ENCODE measurements at places on chromosomes 4 and X.

DNA sequence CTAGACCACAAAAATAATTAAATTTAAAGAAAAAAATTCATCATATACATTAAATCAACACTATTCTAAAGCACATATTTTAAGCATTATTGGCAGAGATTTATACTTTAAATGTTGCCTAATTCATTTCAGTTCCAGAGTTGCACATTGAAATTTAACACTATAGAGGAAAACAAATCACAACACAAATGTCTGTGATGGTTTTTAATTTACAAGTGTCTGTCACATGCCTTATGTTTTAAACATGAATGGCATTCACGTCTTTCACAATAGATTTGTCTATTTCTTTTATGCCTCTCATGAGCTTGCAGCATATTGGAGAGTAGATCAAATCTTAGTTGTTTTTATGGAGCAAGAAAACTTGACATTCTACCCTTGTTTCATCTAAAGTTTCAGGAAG, 811.3 kb downstream of the NLGN4X start:
- no peak for DNase-seq

- DNase-seq: no peak
Measured at GRCh38 chrX:47467106-47467505, 15.9 kb downstream of the ZNF41 start.

GRCh38 chr4:147689067-147689466, 5.1 kb upstream of the PRMT9 start:
- DNase-seq: no peak

DNA sequence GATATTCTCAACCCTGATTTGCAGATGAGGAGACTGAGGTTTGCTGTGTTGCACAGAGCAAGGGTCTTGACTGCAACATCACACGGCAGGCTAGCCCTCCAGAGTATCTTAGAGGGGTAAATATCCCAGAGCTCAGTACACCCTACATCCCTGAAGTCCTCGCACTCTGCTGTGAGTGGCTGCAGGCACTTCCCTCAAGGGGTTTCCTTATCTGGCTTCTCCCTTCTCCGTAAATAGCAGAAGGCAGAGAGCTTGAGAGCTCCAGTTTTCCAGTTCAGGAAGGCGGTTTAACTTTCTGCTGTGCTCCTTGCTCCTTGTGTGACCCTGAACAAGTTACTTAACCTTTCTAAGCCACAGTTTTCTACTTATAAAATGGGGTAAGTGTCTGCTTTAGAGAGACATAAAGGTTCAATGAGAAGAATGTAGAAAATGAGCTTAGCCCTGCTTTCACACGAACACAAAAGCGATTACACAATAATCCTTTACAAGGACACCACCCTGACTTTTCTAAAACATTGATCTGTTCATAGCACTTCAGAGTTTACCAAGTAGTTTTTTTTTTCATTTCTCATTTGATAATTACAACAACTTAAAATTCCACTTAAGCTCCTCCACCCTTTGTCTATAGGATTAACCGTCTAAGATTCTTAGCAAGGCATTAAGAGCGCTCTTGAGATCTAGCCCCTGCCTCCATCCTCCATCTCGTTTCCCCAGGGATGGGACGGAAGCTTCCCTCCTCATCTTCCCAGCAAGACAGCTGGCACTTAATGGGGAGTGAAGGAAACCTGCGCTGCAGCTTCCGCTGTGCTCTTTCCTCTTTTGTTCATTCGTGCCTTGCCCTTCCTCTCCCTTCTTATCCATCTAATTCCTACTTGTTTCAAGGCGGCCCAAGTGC, 68.4 kb downstream of the TAPT1 start:
- DNase-seq: no peak

- no peak for DNase-seq
Measured at GRCh38 chrX:42715701-42716262, 62.2 kb downstream of the PPP1R2C start.

GRCh38 chr4:185669288-185669687, 134.0 kb upstream of the PDLIM3 start:
- DNase-seq: no peak

DNA sequence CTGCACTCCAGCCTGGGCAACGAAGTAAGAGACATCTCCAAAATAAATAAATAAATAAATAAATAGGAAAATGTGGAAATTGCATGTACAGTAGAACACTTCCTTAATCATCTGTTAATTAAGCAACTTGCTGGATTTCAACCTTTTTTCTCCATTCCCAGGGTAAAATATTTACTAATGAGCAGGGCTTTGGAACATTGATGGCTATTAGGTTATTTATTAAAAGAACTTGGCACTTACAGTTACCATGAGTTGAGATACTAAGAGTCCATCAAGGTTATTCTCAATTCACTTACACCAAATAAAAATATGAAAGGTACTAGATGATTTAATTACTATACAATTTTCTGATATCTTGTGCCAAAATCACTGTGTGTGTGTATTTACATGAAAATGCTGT, 607.1 kb downstream of the PCDH18 start:
- no peak for DNase-seq

- DNase-seq: no peak
Measured at GRCh38 chr4:56674984-56675383, 6.1 kb downstream of the HOPX start.

DNA sequence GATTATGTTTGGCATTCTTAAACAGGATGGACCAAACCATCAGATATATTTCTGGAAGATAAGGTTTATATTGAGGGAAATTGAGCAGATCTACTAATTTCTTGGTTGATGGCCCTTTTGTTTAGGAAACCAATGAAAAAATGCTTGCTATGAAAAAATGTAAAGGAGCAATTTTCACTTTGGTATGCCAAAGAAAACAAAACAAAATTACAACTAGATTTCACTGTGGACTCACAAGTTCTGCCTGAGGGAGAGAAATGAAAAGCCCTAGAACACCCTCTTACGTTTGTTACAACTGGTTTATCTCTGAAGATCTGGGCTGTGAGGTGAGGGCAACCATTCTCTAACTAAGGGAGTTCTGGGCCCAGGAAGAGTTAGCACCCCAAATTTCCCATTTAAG, 122.5 kb upstream of the IL15 start:
- no peak for DNase-seq
